ENCODE measurements at places on chromosomes 12 and 14.

DNA sequence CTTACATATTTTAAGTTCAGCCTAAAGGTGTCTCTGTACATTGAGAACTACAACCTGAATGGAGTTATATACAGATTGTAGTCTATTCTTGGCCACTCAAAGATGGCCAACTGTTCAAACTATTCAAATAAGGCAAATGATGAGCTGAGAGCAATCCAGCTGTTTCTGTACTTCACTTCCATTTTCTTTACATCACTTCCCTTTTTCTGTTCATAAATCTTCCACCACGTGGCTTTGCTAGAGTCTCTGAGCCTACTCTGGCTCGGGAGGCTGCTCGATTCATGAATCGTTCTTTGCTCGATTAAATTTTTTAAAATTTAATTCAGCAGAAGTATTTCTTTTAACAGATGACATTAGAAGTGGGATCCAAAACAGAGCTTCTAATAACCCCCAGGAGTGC, 879.7 kb downstream of the GALC start:
- no peak for DNase-seq

DNA sequence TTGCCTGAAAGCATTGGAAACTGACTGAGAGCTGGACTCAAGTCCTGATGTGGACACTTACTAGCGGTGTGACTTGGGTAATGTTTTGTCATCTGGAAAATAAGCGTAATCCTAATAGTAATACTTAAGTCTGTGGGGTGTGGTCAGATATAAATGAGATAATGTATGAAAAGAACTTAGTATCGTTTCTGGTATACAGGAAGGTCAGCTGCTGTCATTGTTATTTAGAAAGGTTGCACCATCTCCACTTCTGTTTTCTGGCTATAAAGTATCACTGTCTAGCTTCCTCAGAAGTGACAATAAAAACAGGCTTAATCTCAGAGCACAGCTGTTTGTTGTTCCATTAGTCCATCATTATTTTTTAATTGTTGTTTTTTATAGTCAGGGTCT, 34.1 kb upstream of the TUBA1C start:
- no peak for DNase-seq

DNA sequence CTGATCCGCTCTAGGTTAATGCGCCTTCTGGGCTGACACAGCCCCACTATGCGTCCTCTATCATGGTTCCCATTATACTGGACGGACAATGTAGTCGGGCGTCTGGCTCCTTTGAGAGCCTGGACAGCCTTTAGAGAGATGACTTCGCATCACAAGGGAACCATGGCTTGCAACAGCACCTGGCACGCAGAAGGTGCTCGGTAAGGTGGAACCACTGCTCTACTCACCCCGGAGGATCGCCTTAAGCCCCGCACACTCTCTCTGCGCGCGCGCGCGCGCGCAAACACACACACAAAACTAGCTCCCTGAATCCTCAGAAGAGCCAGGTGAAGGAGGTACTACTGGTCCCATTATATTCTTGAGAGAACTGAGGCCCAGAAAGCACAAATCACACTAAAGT, 7.1 kb downstream of the MAP3K12 start:
- no peak for DNase-seq

- DNase-seq, result no peak
Observed at GRCh38 chr14:59175404-59175803, 13.1 kb upstream of the DAAM1 start.

GRCh38 chr14:91985521-91986255, 38.2 kb upstream of the FBLN5 start:
- DNase-seq, result no peak

- DNase-seq, result no peak
Observed at GRCh38 chr12:68121143-68121542, 38.4 kb downstream of the IFNG start.

- DNase-seq, result no peak
Observed at GRCh38 chr14:72401101-72401625, 468.9 kb downstream of the RGS6 start.

DNA sequence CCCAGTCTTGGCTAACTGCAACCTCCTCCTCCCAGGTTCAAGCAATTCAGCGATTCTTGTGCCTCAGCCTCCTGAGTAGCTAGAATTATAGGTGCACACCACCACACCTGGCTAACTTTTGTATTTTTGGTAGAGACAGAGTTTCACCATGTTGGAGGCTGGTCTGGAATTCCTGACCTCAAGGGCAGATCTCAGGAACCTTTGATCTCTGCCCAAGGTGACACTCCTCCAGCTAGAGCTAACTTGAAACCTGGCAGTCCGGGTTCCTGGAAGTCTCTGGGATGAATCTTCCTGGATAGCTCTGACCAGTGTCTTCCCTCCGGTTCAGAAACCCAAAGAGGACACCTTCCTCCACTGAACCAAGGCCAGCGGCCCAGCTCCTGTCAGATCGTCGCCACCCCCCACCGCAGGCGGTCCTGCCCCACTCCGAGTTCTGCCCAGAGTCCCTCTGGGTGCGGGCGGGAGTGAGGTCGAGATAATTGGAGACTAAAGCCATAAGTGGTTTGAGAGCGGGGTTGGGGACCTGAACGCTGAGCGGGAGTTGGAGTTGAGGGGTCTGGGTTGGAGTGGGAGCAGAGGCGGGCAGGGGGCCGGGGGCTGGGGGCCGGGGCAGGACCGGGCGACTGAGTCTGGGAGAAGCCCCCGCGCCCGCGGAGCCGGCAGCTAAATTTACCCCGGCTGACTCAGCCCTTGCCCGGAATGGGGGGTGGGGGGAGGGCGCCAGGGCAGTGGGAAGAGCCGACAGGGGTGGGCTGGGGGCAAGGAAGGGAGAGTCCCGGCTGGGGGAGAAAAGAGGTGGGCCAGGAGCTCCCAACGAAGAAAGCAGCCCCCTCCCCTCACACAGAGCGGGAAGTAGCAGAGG, 4.7 kb downstream of the DDN start:
- no peak for DNase-seq

DNA sequence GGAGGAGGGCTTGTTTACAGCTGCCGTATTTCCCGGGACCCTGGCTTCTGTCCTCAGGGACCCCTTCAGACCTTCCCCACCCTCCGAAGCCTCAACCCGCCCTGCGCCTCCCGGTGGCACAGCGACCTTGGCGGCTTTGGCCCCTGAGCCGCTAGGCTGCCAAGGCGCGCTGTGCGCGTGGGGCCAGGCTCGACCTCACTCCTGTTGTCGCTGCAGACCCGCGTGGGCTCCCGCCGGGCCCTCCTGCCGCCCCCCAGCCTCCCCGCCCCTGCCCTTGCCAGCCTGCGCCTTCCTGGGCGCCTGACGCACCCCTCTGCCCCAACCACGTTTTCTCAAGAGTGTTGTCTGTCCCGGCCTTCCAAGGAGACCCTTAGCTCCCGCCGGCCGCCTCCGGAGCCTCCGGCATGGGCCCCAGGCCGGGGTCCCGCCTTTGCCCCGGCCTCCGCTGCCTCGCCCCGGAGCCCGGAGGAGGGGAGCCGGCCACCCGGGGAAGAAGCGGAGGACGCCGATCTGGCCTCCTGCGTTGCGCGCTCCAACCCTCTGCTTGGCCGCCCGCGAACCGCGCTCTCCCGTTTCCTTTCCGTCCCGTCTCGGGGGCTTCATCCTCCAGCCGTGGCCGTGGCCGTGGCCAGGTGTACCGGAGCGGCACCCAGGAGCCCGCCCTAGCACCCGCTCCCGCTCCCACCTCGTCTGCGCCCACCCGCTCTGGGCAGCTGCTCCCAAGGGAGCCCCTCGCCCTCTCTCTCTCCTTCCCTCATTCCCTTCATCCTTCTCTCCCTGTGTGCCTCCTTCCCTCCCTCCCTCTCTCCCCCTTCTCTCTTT, 19.9 kb downstream of the PPP2R5C start:
- DNase-seq, result no peak

DNA sequence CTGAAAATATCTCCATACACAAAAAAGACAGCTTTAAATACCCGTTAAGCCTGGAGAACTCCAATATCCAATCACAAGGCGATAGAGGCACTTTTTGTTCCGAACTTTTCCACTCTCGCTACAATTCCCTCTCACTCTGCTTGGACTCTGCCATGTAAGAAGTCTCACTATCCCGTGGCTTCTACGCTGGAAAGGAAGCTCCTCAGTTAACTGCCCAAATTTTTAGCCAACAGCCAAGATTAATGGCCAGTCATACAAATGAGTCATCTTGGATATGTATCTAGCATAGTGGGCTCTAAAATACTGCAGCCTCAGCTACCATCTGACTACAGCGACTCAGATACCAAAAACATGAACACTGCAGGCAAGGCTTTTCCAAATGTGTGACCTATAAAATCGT, 45.5 kb upstream of the RERGL start:
- DNase-seq, result no peak

GRCh38 chr14:60859525-60859924, 121.4 kb downstream of the TRMT5 start:
- no peak for DNase-seq

- no peak for DNase-seq
Observed at GRCh38 chr12:111412007-111412829, 6.5 kb downstream of the SH2B3 start.

GRCh38 chr14:88437658-88438057, 52.2 kb downstream of the SPATA7 start:
- DNase-seq, result no peak

GRCh38 chr12:64105026-64105425, 117.1 kb downstream of the KICS2 start:
- DNase-seq, result no peak

GRCh38 chr12:121711361-121712189, 977 bp upstream of the TMEM120B start:
- DNase-seq, result no peak

DNA sequence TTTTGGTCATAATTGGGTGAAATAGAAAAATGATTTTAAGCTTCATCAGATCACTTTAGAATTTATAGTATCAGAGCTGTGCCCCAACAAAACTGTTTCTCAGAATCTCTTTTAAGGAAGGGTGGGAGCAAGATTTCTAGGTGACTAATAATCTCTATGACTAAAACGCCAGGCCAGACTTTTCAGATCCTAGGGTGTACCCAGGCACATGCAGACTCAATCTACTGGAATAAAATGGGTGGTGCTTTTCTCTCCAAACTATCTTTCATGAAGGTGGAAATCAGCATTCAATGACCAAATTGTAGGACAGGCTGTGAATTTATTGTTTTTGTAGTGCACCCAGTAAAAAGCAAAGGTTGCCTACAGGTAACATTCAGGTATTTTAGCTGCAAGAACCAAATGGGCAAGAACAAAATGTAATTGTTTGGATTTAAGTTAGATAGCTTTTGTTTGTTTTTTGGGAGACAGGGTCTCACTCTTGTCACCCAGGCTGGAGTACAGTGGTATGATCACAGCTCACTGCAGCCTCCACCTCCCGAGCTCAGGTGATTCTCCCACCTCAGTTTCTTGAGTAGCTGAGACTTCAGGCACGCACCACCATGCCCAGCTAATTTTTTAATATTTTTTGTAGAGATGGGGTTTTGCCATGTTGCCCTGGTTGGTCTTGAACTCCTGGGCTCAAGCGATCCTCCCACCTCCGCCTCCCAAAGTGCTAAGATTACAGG, 49.5 kb downstream of the PPP2R5C start:
- no peak for DNase-seq

- DNase-seq, result no peak
Observed at GRCh38 chr14:75242546-75243273, 35.9 kb upstream of the FOS start.

GRCh38 chr12:12190087-12190809, 76.6 kb downstream of the LRP6 start:
- DNase-seq, result no peak

DNA sequence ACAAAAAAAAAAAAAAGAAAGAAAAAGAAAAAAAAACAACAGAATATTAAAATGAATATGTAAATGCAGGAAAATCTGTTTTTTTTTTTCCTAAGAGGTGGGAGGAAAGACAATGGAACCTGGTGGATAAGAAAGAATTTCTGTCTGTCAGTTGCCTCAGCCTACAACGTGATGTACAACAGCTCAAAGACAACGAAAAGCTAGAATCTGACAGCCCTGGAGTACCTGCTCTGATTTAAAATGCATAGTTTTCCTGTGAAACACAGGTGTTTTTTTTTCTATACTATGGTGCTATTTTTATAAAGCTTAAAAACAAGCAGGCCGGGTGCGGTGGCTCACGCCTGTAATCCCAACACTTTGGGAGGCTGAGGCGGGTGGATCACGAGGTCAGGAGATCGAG, 30.0 kb upstream of the ULK1 start:
- no peak for DNase-seq

- no peak for DNase-seq
Observed at GRCh38 chr14:77178656-77179055, 2.9 kb upstream of the TMEM63C start.

Data from substantia nigra (tissue), 51 donors.